ENCODE measurements at places on chromosomes 12 and 14.

DNA sequence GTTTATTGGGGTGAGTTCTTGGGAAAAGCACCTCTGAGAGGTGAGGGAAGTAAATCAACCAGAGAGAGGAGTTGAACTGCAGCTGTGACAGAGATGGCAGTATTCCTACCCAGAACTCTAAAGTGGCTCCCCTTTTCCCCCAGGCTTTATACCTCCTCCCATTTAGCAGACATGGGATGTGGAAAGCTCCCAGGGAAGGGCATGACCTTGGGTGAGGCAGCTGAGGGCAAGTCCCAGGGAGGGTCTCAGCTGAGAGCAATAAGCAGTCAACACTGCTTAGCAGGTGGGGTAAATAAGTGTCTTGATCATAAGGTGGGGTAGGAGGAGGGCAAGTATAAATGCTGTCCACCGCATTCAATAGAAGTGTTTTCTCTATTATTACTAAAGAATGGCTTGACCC lies 143.0 kb downstream of the AKAP6 start:
- DNase-seq: no peak

- no peak for DNase-seq
Observed at GRCh38 chr14:34113991-34114390, 163.1 kb upstream of the EGLN3 start.

- no peak for DNase-seq
Observed at GRCh38 chr14:63542231-63542999, 762 bp downstream of the PPP2R5E start.

DNA sequence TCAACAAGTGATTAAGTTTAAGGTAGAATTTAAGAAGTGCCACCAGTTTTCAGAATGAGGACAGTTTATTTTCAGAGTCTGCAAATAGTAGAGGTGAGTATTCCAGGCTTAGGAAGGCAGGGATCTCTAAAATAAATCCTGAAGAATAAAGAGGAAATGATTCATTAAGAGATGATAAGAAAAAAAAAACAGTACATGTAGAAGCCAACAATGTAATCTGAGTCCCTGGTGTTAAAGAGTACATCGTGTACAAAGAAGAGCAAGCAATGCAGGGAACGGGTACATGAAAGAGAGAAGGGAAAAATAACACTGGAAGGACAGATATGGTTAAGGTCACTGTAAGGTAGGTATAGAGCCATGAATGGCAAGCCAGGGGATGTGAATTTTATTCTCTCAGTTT lies 95.2 kb upstream of the FOXG1 start:
- DNase-seq: no peak

GRCh38 chr14:103078420-103078749 lies 5.6 kb upstream of the LBHD2 start:
- DNase-seq: peak; percentile 62

GRCh38 chr14:80681651-80682050 lies 259.9 kb downstream of the CEP128 start:
- no peak for DNase-seq

- no peak for DNase-seq
Observed at GRCh38 chr14:34036319-34036766, 85.5 kb upstream of the EGLN3 start.

DNA sequence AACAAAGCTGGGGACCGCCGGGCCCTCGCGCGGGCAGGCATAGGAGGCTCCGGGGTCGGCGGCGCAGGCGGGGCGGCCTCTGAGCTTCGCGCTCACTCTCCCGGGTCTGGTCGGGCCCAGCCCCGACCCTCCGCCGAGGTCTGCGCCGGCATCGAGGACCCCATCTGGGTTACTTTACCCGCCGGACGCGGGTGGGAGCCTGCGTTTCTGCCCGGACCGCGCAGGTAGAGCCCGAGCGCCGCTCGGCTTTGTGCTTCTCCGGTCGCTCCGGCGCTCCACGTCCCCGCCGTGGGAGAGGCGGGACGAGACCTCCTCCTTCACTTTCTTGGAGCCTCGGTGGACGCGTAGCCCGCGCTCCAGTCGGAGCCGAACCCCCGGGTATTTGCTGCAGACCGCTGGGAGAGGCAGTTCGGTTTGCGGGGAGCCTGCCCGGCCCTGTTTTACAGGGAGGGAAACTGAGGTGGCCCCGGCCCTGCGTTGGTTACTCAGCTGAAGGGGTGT lies 63.2 kb downstream of the FBXL14 start:
- no peak for DNase-seq

- DNase-seq: no peak
Observed at GRCh38 chr14:30290001-30290400, 269.0 kb upstream of the G2E3 start.

DNA sequence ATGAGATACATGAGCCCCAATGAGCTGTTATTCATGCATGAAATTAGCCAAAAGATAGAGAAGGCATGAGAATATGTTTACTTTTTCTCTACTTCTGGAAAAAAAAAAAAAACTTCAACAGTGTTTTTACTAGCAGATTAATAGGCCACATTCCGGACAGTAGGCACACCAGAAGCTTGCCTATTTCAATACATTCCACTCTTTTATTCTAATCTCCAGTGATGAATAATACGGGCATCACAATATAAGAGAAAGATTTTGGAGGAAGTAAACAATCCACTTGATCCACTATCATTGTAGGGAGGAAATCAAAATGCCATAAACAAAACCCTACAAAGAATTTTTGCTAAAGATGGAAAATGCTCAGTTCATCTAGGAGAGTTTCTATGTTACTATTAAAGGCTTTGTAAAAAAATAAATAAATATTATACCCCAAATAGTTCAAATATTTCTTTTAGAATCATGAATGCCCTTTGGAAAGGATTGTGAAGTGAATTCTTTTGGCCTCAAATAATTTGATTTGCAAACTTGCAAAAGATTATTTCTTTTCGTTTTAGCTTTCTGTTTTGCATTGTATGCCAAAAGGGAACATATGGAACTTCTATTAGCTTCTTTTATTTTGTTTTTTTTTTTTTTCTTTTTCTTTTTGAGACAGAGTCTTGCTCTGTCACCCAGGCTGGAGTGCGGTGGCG lies 232.6 kb downstream of the EPS8 start:
- DNase-seq: no peak

DNA sequence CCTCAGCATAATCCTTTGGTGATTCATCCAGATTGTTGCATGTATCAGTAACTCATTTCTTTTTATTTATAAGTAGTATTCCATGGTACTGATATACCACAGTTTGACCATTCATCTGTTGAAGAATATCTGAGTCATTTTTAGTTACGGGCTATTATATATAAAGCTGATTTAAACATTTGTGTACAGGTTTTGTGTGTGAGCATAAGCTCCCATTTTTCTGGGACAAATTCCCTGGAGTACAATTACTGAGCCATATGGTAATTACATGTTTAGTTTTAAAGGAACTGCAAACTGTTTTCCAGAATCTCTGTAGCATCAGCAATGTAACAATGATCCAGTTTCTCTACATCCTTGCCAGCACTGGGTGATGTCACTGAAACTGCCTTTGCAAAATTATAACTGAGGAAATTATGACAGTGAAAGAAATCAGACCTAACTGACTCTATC lies 236.2 kb upstream of the KRR1 start:
- no peak for DNase-seq

DNA sequence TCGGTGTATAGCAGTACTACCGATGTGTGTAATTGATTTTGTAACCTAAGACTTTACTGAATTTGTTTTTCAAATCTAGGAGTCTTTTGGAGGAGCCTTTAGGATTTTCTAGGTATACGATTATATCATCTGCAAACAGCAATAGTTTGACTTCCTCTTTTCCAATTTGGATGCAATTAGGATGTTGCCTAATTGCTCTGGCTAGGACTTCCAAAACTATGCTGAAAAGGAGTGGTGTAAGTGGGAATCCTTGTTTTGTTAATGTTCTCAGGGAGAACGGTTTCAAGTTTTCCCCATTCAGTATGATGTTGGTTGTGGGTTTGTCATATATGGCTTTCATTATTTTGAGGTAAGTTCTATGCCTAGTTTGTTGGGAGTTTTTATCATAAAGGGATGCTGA lies 171.6 kb upstream of the PDE3A start:
- no peak for DNase-seq

DNA sequence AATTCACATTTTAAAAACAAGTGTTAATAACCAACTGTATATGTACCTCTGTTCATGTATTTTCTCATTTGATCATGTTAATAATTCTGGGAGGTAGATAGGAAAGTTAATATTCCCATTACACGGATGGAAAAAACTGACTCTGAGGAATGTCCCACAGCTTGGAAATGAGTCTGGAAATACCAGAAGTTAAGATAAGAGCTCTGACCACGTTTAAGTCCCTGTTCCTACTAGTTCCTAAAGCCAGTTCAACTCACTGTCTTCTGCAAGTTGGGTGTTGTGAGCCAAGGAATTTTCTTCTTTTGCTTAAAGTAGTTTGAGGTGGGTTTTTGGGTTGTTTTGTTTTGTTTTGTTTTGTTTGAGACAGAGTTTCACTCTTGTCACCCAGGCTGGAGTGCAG lies 104.5 kb downstream of the TMEM30B start:
- no peak for DNase-seq

DNA sequence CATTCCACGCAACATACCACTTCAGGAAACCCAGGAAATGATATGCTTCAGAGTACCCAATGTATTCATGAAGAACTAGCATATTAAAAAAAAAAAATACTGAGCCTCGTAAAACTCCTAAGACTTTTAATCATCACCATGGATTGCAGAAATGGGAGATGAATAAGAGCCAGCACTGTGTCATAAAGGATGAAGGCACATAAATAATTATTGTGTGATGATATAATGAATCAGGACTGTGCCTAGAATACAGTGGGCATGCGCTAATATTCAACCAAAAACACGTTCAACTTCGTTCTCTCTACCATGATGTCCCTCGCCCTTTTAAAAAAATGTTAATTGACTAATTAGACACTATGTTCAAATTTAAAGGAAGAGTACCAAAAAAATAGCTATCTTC lies 68.7 kb downstream of the CIT start:
- DNase-seq: no peak

GRCh38 chr14:100902295-100903133 lies 1.0 kb downstream of the RTL1 start:
- no peak for DNase-seq

DNA sequence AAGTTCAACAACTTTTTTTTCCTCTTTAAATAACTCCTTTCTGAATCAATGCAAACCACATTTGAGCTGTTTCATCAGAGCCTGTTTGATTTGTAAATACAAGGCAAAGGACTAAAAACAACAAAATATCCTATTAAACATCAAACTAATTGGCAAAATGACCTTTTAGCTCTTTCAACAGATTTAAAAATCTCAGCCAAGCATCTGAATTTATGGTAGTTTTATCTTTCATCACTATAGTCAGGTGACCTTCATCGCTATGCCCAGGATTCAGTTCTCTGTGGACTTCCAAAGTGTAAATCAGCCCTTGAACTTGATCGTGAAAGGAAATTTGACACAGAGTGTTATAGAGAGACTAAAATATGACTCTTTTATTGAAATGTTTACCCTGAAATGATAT lies 1554.5 kb upstream of the FLRT2 start:
- DNase-seq: no peak

- DNase-seq: peak; percentile 43
Observed at GRCh38 chr12:71045781-71046180, 112.0 kb downstream of the TSPAN8 start.

DNA sequence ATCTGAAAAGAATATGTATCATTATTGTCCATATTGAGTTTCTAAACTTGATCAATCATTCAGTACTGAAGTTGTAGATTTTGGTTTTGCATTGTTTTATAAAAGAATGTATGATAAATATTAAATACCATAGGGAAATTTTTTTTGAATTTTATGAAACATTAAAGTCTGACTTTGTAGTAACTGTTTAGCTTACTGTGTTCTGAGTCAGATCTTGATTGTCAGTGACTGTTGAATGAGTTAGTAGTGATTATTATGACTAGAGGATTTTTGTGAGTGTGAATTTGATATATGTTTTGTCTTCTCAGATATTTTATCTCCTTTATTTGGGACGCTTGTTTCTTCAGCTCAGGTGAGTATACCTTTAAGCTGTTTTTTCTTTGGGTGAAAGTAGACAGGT lies 10.1 kb downstream of the TDP1 start:
- no peak for DNase-seq

DNA sequence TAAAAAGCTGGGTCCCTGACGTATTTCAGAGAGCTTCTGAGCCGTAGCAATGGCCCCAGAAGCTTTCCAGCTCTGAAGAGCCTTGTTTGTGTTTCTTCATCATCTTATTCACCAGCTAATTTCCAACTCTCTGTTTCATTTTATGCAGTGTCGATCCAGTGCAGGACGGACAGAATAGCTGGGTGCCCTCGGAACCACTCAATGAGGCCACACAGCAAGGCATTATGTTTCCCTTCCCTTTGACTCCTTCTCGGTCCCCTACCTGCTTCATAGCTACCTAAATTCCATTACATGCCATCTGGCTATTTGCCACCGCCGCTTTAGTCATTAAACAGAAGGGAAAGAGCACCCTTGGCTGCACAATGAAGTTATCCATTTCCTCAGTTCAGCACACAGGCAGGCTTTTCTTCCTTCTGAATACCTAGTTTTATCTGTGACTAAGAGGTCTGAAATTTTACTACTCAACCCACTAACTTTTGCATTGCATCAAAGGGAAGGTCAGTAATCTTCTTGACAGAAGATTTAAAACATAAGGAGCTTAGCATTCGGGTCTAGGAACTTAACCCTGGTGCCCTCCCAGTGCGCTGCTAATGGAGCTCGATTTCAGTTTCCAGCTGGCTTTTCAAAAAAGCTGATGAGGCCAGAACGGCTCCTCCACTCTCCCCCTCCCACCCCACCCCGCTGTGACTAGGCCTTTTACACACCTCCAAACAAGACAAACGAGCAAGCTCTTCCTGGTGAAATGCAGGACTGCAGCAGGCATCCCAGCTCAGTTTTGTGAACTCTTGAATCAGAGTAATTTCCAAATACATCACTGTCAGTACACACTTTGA lies 176.8 kb downstream of the GXYLT1 start:
- no peak for DNase-seq

GRCh38 chr14:64461221-64461620 lies 4.1 kb upstream of the AKAP5 start:
- DNase-seq: no peak

DNA sequence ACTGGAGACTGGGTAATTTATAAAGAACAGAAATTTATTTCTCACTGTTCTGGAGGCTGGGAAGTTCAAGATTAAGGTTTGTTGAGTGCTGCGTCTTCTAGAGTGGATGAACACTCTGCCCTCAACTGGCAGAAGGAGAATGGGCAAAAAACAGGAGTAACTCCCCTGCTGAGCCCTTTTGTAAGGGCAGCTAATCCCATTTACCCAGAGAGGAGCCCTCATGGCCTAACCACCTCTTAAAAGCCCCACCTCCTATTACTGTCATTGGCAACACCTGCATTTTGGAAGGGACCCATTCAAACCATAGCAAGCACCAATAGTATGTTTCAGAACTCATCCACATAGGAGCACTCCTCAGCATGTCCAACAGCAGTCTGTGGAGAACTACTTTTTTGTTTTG lies 47.4 kb downstream of the BORCS5 start:
- DNase-seq: no peak

GRCh38 chr12:120316798-120317223 lies 10.8 kb downstream of the PLA2G1B start:
- DNase-seq: no peak
